Daoy (cell line): ENCODE measurements at places on chromosomes 3 and 15. TPM values are rescaled to one million over a fixed set of nuclear protein-coding genes. Genes with fewer than 3 reads are reported as not detected.

CFAP44 gene
- total RNA-seq: 4.9 TPM in 2 replicates

C3orf22 gene
- not detected in 2 replicates for total RNA-seq

FBXO40 gene
- total RNA-seq: not detected in 2 replicates

HYAL1 gene
- 0.06 TPM in 1 of 2 replicates, not detected in the other for total RNA-seq

PRR23C gene
- not detected in 2 replicates for total RNA-seq

CCNB2 gene
- 124 and 128 TPM in 2 replicates for total RNA-seq

IL16 gene
- total RNA-seq: 0.06 TPM in 1 of 2 replicates, not detected in the other

ISLR2 gene
- not detected in 2 replicates for total RNA-seq

CCR4 gene
- not detected in 2 replicates for total RNA-seq

KBTBD12 gene
- total RNA-seq: not detected in 2 replicates

VGLL3 gene
- 8.4 and 15.2 TPM in 2 replicates for total RNA-seq

TP63 gene
- total RNA-seq: 0.29 and 0.36 TPM in 2 replicates

CCRL2 gene
- total RNA-seq: 0.29 TPM in 1 of 2 replicates, not detected in the other

NDN gene
- 139 and 158 TPM in 2 replicates for total RNA-seq

CLCN2 gene
- 3.5 and 4.7 TPM in 2 replicates for total RNA-seq

- DNase-seq: no peak
Observed at GRCh38 chr3:143786219-143787191, 61.8 kb downstream of the SLC9A9 start.

GRCh38 chr3:46131884-46132450, 76.1 kb downstream of the CCR1 start:
- DNase-seq: no peak

DNA sequence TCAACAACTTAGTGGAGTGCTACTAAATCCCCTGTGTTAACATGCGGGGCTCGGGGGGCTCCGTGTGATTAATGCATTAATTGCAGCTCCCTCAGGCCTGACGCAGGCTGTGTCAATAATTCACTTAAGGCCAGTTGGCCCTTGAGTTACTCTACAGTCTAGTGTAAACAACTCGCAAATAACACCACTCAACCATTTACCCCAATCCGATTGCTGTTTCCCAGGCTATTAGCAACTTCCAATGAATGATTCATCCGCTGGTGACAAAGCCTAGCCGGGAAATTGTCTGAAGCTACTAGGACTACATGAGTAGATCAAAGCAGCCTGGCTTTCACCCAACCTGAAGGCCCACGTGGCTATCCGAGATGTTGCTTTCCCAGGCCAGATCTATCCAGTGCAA, 121.3 kb upstream of the SOX14 start:
- peak; percentile 2 for DNase-seq

- DNase-seq: peak; percentile 46
Observed at GRCh38 chr3:134428401-134428800, 54.2 kb upstream of the AMOTL2 start.

DNA sequence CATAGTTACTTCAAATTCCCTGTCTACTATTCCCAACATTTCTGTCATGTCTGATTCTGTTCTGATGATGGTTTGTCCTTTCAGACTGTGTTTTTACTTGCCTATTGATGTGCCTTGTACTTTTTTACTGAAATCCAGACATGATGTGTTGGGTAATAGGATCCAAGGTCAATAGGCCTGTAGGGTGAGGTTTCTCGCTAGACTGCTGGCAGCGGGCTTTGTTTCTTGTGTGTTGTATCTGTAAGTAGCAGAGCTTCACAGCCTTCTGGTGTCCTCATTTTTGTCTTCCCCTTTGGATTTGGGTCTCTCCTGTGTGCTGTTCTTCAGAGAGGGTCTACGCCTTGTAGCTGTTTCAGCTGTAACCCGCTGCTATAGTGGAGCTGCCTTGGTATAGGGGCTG, 140.3 kb downstream of the GABRG3 start:
- no peak for DNase-seq

DNA sequence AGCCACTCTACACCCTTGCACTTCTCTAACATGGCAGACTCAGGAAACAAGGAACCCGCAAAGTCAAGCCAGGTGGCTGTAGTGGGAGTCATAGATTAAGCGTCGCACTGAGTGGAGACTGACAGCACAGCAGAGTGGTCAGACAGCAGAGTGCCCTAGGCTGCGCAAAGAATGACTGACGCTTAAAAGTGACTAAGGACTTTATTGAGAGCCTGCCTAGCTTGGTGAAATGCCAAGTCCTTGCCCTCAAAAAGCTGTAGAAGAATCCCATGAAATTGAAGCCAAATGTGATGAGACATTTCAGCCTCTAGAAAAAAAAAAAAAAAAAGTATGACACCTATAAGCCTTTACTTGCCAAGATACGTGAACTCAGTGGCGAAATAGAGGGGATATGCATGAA, 30.2 kb downstream of the NCEH1 start:
- DNase-seq: no peak

DNA sequence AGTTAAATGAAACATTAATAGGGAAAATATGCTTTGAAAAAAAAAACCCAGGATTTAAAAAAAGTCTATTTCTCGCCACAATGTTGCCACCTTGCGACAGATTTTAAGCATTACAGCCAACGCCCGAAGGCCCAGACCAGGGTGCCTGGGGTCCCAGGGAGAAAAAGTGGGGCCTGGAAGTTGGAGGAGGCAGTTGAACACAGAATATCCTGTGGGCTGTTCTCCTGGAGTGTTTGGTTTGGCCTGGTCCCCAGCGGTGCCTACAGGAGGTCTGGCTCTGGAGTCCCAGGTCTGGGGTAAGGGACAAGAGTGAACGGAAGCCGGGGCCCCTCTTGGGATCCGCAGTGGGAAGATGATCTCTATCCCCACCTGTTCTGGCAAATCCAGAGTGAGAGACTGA, 3.4 kb downstream of the RNU6-1 start:
- peak; percentile 42 for DNase-seq

GRCh38 chr3:134369861-134370596, 4.2 kb downstream of the AMOTL2 start:
- DNase-seq: no peak

DNA sequence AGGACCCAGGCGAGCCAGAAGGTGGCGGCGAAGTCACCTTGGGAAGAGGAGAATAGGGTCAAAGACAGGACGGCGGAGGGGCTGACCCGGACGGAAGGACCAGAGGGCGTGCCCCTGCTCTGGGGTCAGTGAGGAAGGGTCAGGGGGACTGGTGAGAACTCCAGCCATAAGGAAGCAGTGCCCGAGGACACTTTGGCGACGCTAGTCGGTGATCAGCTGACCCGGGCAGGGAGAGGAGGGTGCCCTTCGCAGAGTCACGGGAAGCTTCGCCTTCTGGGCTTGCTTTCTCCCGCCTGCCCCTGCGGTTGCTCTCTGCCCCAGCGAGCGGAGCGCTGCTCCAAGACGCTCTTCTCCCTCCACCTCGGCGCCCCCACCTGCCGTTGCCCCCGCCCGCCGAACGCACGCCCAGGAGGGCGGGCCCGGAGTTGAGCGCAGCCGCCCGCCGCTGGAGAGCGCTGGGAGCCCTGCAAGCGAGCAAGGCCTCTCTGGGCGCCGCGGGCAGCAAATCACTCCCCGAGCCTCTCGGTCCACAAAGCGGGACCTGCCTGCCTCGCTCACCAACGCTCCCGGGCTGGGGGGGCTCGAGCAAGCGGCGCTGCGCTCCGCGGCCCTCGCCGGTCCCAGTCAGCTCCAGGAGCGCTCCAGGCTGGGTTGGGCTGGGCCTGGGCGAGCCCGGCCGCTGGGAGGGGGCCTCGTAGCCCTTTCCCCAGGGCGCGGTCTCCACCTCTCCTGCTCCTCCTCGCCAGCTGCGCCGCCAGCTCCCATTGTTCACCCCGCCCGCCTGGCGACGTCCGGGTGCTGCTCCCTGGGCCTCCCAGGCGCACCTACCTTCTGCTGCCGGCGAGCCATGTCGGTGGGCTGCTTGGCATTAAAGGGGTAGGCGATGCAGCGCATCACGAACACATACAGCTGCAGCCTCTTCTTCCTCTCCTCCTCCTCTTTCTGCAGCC, 1.2 kb downstream of the CADPS start:
- peak; percentile 42 for DNase-seq

DNA sequence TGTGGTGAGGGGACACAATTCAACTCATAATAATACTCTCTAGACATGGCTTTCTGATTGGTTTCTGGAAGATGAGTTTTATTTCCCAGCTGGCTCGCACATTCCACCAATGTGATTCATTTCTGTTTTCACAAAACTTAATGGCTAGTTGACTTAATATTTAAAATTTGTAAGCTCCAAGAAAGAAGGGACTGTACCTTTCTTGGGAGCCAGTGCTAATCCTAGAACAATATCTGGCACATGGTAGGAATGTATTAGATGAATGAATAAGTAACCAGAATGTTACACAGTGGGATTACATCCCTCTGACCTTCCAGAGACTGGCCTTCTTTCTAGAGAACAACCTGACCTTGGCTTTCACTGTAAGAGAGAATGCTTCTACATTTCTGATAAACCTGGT, 262.8 kb downstream of the RORA start:
- no peak for DNase-seq

DNA sequence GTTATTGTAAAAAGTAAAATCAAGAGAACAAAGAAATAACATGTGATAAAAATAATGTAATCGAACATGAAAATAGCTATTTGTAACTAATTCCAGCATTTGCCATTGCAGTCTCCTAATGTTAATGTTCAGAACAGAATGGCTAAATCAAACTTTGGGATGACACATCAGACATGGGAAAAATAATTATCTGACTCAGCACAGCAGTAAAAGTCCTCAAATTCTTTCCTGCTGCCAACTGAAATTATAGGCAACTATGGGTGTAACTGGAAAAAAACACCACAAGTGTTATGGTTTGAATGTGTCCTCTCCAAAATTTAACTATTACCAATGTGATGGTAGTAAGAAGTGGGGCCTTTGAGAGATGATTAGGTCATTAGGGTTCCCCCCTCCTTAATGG, 446.7 kb downstream of the C3orf38 start:
- no peak for DNase-seq

GRCh38 chr3:126408099-126408498, 13.4 kb downstream of the CFAP100 start:
- DNase-seq: no peak

DNA sequence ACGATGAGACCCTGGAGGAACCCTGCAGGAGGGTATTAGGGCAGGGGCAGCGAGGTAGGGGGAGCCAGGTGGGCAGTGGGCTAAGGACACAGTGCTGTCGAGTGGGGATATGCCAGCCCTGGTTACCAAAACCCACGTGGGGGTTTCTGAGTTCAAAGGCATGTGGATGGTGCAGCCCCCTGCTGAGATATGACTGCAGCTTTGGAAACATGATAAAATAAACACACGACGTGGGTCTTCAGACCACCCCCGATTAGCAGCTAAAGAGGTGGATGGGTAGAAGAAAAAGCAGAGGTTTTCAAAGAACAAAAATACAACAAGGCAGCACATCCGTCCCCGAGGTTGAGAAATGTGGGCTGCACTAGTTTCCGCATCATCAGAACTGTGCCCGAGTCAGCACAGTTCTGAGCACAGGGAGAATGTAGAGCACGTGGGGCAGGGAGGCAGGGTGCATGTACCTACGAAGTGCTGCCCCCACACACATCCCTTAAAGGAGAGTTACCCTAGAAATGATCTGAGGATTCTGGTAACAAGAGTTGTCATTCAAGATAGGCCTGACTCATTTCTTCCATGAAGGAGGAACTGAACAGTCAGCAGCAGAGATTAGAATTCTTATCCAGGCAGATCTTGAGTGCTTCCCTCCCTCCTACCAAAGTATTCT, 121.3 kb downstream of the RPLP1 start:
- peak; percentile 29 for DNase-seq

DNA sequence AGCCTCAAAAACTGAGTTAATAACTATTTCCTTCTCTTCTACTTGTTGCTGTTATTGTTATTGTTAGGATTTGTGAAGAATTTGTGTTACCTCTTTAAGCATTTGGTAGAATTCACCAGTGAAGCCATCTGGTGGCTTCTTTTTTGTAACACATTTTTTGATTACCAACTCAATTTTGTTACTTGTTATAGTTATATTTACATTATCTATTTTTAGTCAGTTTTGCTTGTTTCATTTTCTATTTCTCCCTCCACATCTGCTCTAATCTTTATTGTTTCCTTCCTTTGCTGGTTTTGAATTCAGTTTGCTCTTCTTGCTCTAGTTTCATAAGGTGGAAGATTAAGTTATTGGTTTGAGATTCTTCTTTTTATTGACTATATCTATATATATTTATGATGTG, 3.7 kb upstream of the SLC9C1 start:
- no peak for DNase-seq

DNA sequence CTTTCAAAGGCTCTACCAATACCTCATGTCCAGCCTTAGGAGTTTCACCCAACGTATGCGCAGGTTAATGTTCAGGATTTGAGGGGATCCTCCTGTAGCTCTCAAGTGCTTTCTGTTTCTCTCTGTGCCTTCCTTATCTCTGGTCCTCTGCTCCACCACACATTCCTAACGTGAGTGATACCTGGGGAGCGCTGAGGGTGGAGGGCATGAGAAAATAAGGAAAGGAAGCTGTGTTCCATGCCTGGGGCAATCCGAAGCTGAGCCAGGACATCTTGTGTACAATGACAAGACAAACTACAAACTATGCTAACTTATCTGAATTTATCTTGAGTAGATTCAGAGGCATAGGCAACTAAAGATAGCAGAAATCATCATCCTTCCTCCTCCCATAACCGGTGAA, 136.4 kb downstream of the SST start:
- no peak for DNase-seq

DNA sequence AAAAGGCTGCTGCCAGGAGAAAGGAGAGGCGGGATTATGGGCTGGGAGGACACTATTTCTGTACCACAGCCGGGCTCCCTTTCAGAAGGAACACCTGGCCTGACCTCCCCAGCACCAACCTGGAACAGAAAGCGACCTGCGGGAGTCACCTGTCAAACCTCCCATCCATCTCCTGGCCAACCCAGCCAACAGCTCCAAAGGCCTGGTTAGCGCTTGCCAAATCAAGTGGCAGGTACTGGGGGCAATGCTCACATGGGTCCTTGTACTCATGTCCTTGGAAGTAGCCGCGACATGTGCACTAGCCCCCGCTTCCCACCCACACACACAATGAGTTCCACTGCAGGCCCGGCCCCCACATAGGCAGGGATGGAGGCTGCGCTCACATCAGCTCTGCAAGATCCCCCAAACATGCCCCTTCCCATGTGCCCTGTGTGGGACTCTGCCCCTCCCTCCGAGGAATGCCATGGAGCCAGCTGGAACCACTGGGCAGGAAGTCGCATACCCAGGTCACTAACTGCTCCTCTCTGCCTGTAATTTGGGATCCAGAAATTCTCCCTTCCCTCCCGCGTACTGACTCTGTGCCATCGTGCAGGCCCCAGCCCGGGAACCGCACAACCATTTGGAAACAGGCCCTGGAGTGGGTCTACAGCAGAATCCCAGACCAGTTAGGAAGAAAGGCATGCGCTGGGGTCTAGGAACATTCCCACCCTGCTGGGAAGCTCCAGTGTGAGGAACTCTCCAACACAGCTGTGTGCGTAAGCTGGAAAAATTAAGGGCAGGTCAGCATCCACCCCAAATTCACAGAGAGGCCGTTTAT, 98.9 kb downstream of the LRIG1 start:
- no peak for DNase-seq
